ENCODE measurements at places on chromosomes 4 and X.

DNA sequence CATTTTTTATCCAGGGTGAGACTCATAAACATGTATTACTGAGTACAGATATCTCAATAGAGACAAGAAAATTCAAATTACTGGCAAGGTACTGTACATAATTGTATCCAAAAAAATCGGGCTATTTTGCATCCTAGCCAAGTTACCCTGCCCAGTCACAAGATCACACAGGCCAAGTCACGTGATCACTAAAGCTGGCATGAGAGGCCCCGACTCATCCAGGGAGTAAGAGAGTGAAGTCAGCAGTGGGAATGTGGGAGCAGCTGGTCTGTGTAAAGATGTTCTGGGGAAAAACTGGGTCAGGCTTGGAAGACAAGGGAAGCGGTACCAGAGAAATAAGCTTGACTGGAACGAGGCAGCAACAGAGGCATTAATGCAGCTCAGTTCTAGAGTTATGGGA is 119.3 kb upstream of the STS start:
- no peak for DNase-seq

DNA sequence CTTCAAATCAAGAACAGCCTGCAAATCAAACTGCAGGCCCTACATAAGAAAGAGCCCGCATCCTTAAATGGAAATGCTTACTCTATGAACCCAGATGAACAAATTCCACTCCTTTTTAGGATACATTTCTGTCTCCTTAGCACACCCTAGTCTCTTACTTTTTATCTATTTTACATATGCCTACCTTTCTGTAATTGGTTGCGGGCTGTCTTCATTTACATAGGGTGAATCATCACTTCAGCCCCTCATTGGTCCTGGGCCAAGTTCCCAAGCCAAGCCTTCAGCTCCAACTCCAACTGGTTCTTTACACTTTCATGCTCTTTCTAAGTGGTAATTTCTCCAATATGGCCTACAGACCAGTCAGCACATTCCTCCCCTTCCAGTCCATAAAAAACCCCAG is 219.3 kb downstream of the TRAM1L1 start:
- DNase-seq = no peak

DNA sequence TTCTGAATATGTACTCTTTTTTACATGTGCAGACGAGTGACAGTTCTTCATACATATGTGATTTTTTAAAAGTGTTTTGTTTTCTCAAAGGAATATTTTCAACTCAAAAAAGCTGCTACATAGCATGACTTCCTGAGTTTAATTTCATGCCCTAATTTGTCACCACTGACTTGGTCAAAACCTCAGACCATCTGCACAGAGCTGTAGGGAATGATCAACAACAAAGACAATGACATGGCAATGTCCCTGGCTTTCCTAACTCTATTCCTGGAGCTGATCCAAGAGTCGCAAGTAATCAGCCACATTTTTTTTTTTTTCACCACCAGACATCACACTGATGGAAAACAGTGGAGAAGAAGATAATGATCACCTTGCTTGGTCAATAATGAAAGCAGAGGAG is 97.7 kb downstream of the TMA16 start:
- DNase-seq = no peak

DNA sequence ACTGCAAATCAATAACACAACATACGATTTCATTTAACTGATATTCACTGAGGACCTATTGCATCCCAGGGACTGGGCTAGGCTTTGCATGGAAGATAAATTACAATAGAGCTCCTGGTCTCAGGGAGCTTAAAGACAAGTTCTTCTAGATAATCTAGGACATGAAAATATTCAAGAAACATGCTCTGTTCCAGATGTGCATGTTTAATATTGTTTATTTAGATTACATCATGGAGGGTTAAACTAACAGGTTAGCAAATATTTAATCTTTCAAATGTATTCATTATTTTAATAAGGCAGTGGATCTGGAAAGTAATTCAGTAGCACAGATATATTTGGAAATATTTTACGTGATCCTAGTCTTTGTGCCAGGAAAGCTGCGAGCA is 2430.3 kb downstream of the PCDH7 start:
- no peak for DNase-seq

GRCh38 chr4:134762053-134762452 is 560.5 kb upstream of the PABPC4L start:
- no peak for DNase-seq

- no peak for DNase-seq
Measured at GRCh38 chrX:43386875-43387274, 269.2 kb upstream of the MAOA start.

DNA sequence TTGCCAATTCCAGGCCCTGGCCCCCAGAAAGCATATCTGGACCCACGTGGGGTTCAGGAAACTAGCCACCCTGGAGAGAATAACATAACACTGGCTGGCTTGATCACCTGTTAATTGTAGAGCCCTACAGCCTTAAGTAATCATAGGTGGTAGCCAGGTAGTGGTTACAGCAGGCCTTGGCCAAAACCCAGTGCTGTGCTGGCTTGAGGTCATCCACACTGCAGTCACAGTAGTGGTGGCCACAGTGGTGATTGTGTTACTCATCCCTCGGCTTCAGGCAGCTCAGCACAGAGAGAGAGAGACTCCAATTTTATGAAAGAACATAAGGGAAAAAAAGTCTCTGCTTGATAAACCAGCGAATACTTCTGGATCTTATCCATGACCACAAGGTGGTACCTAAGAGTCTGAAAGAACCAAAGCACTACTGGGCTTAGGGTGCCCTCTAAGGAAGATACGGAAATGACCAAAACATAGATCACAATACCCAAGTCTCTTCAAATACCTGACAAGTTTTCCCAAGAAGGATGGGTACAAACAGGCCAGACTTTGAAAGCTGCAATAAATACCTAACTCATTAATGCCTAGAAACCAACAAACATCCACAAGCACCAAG is 46.6 kb upstream of the CDX4 start:
- DNase-seq = no peak

DNA sequence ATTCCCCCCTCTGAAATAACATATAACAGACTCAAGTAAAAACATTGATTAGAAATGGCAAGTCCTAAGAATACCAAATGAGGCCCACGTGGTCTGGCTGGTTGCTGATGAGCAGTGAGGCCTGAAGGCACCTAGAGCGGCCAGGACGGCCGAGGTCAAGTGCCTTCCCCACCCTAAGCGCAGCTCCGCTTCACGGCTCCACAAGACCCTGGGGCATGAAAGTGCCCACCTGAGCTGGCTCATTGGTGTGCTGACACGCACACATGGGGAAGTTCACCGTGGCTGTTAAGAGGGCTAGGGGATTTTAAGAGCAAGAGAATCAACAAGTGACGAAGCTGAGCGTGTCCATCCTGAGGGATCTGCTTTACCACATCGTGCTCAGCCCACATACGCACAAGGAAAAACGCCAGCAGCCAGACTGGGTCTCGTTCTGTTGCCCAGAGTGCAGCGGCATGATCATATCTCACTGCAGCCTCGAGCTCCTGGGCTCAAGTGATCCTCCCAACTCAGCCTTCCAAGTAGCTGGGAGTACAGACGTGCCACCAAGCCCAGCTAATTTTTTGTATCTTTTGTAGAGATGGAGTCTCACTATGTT is 22.4 kb downstream of the DCTD start:
- DNase-seq = no peak

DNA sequence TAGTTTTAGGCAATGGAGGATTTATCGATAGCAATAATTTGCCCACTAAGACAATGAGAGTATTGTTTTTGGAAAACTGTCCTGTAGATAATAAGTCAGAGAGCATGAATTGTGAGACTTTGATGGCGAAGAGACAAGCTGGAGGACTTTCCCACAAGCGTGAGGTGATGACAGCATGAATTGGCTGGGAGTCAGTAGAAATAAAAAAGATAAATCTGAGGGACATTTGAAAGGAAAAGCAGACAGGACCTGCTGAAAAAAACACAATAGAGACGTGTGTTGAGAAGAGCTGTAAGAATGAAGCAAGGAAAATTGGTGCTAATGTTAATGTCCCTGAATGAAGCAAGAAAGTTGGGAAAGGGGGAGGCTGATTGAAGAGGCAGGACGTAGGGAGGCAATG is 233.5 kb downstream of the DCTD start:
- no peak for DNase-seq

GRCh38 chr4:25859429-25860148 is 3.2 kb downstream of the SEL1L3 start:
- DNase-seq = peak; percentile 69

DNA sequence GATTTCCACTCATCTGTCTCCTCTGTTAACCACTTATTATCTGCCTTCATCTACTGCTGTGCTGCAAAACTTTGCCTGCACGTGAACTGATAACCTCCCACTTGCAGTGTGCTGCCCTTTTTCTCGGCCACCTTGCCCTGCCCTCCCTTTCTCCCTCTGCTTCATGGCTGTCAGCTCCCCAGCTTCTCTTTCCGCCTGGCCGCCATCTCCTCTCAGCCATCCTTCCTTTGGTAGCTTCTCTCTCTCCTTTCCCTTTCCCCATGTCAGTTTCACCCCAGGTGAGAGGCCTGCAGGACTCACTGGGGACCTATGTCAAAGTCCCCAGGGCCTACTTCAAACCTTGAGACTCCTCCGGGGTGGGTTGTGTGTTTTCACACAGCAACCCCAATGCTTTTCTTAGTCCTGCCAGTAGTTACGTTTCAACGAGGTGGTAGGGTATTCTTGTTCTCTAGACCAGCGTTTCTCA is 6.6 kb downstream of the MSL3 start:
- no peak for DNase-seq

GRCh38 chrX:3271834-3272186 is 74.6 kb downstream of the MXRA5 start:
- peak; percentile 86 for DNase-seq

DNA sequence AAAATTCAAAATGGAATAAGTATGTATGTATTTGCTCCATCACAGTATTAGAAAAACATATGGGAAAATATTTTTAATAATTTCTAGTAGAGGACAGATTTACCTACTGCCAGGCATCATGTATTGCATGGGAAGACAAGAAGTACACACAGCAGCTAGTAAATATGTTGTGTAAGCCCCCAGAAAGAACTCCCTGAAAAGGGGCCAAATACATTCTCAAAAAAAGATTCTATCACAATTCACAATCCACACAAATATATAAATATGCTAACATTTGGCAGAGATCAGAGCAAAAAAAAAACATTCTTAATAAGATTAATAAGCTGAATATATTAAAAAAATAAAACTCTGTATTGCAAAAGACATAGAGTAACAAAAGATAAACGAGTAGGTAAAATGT is 28.0 kb downstream of the SLC10A6 start:
- no peak for DNase-seq

DNA sequence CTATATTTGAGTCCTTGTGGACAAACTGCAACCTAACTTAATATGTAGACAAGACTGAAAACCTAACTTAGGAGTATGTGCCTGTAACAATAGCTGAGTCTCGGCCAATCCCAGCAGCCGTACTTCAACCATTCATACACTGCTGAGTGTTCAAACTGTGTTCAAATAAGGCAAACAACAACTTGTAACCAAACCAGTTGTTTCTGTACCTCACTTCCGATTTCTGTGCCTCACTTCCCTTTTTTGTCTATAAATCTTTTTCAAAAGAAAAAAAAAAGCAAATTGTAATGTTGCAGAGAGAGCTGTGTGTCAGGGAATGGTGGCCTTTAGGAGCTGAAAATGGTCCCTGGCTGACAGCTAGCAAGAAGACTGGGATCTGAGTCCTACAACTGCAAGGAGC is 46.0 kb downstream of the GEMIN8 start:
- no peak for DNase-seq

DNA sequence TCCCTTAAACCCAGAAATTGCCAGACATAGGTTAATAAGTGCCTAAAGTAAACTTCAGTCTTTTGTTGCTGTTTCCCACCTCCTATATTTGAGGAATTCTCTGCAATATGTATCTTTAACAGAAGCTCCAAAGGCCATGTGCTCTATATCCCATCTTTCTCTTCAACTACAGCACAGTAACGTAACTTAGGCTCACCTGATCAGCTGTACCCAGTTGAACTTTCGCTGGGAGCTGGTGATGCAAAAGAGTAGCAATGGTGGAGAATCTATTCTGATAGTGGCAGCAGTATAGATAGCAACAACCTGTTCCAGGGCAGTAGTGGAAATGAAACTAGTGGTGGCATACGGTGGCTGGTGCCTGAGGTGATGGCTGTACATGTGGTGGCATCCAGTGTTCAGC is 33.2 kb upstream of the YTHDC1 start:
- no peak for DNase-seq

- no peak for DNase-seq
Measured at GRCh38 chrX:150768580-150769190, 75.5 kb downstream of the MTMR1 start.

GRCh38 chr4:118273642-118274041 is 79.2 kb downstream of the PRSS12 start:
- no peak for DNase-seq

DNA sequence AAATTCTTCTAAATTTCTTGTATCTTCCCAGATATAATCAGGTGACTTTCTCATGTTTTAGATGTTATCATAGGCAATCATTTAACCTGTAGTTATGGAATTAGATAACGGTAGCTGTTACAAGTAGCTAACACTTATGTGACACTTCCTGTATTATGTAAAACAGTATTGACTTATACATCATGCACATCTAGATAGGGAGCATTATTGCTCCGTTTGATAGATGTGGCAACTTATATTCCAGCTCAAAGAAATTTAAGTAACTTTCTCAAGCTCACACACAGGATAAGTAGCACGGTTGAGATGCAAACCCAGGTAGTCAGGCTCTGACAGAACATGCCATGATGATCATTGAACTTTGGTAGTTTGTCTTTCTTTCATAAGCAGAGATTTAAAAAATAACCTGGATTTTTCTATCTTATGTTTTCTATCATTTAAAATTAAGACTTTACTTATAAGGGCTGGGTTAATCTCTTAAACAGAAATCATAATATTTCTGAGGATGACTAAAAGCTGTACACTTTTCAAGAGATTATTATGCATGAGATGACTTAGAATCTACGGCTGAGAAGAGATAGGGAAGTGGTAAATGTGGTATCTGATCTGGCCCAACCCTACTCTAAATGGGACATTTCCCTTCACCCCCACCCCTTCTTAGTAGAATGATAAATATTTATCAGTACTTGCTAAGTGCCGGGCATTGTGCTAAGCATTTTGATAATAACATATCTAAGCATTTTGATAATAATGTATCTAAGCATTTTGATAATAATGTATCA is 69.1 kb upstream of the HPGD start:
- DNase-seq = no peak

- no peak for DNase-seq
Measured at GRCh38 chr4:1136048-1136447, 22.7 kb upstream of the RNF212 start.

DNA sequence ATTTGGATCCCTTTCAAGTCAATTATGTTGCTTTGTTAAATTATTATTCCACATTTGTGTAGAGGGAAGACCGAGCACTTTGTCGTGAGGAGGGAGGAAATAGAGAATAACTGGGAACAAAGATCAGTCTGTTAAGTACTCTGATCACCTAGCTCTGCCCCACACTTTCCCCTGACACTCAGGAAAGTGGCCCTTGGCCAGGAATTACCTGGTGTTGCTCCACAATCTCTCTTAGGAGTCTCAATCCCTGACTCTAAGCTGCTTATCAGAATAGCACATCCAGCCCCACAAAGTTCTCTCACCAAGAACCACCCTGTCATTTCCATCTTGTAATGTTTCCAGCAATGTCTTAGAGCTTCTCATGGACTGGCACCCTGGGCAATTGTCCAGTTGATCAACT is 83.8 kb upstream of the BMPR1B start:
- no peak for DNase-seq

GRCh38 chr4:1172228-1172851 is at the start of gene SPON2:
SPON2 (minus strand) TSS chr4:1172583.
- DNase-seq = no peak

GRCh38 chr4:80365928-80366327 is 30.4 kb downstream of the CFAP299 start:
- DNase-seq = peak; percentile 46

Data from dermis blood vessel endothelial cell (primary cell).